ENCODE measurements at places on chromosomes 12 and 14.

GRCh38 chr12:1162081-1162760 lies 171.2 kb downstream of the ERC1 start:
- DNase-seq, result no peak

GRCh38 chr12:96886998-96887677 lies 19.9 kb upstream of the NEDD1 start:
- no peak for DNase-seq

GRCh38 chr14:57573173-57573572 lies 79.5 kb upstream of the CCDC198 start:
- no peak for DNase-seq

GRCh38 chr14:89078021-89078795 lies 253.8 kb downstream of the TTC8 start:
- no peak for DNase-seq

DNA sequence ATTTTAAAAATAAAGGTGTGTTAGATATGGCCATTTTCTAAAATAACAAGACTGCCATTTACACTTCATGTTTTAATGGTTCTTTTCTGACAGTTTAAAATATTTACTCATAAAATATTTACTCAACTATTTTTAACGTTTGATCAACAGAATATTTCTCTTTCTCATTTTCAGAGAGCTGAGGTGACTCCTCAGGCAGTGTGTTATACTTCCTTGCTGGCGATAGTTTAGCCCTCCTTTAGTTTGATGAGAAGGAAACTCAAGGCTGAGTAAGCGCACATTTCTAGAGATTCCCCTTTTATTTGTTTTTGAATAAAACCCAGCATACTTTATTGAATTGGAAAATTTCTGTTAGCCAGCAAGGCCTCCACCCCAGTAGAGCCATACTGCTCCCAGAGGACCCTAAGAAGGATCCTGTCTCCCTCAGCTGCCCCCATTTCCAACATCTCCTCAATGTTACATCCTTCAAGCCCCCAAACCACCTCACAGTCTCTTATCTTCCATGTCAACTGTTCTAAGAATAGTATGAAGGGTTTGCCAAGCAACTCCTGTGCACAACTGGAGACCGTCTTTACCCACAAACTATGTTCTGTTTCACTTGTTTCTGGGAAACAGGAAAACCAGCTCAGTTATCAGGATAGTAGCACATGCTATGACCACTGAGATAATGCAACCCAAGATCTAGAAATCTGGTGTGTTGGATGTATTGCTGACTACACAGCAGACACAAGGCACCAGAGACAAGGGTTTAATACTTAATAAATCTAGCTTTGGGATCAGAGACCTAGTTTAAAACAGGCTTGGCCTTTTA lies 129.5 kb downstream of the STXBP6 start:
- DNase-seq, result no peak

DNA sequence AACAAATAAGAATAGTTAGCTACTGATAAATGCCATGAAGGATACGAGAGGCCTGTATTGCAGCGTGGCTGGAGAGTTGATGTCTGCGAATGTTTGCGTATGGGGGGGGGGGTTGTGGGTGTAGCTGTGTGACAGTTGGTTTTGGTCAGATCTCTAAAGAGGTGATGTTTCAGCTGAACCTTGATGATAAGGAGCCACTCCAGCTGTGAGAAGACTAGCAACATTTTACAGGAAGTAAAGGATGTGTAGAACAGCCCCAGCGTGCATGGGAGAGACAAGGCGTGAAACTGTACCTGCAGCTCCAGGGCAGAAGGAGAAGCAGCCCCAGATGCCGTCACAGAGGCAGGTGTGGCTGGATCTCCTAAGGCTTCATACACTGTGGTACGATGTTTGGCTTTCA lies 416.9 kb downstream of the TMEM132D start:
- DNase-seq, result no peak

DNA sequence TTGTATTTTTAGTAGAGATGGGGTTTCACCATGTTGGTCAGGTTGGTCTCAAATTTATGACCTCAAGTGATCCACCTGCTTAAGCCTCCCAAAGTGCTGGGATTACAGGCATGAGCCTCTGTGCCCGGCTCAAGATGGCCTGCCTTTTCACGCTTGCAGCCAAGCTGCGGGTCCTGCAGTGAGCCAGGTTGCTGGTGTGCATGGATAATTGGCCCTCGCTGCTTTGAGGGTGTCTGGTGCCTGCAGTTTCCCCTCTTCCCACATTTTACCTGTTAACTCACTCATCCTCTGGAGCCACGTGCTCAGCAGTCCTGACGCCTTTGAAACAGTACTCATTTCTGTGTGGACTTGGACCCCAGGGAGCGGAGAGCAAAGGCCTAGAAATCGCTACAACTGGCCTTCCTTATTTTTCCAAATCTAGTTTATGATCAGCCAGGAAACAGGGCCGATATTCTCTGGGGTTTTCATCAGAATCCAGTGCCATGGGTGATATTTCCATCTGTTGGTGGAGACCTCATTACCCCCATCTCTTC lies 42.2 kb downstream of the TPCN1 start:
- no peak for DNase-seq

GRCh38 chr14:91270188-91270587 lies 25.7 kb upstream of the GPR68 start:
- no peak for DNase-seq

- DNase-seq, result no peak
Observed at GRCh38 chr12:128755566-128755965, 68.2 kb downstream of the SLC15A4 start.

- no peak for DNase-seq
Observed at GRCh38 chr14:73143003-73143402, 6.7 kb downstream of the PSEN1 start.

GRCh38 chr14:54866588-54866987 lies 36.0 kb downstream of the GCH1 start:
- no peak for DNase-seq

DNA sequence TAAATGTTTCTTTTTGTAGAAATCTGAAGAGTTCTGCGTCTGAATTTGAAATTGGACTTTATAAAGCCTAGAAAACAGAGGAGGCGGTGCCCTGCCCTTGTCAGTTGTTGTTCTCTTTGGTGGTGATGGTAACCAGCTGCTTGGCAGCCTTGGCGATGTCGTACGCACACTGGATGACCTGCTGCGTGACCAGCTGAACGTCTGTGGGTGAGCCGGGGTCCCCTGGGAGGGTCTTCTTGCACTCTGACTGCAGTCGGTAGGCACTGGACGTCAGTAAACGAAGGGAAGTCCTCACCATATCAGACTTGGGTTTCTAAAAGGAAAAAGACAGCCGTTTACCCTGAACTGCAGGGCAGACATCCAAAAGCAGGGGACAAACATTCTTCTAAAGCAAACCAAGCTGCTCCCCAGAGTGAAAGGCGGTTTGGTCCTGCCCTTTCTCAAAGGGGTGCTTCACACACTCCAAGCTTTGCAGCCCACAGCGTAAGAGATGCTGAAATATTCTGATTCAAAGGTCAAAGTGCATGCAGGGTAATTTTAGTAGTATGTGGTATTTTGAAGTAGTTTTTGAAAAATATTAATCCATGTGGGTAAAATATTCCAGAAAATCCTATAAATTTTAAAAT lies 32.9 kb downstream of the TCHP start:
- DNase-seq, result no peak

DNA sequence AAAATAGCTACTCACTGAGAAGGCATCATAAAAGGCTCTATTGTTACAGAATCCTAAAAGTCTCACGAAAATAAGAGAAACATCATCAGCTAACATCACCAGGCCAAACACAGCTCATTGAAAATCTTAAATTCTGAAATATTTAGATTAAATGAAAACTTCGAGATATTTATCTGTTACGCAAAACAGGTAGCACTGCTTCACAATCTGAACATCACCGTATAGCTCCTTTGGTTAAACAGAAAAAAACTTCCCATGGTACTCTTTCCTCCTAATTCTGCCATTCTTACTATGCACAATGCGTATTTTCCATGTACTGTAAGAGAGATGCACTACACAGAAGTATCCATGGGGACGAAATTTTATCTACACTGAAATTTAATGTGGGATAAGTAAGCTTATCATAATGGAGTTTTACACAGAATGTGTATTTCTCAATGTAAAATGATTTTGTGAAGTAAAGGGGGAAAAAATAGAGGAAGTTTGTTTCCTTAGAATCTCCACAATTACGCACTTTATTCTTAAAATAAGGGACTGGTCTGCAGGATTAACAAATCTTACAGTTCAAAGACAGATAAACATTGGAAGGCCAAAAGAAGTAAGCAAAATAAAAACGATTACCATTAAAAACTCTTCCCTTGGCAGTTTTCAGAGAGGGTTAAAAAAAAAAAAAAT lies 1.9 kb downstream of the SGPP1 start:
- no peak for DNase-seq

GRCh38 chr12:68352067-68352466 lies 19.9 kb upstream of the MDM1 start:
- no peak for DNase-seq

DNA sequence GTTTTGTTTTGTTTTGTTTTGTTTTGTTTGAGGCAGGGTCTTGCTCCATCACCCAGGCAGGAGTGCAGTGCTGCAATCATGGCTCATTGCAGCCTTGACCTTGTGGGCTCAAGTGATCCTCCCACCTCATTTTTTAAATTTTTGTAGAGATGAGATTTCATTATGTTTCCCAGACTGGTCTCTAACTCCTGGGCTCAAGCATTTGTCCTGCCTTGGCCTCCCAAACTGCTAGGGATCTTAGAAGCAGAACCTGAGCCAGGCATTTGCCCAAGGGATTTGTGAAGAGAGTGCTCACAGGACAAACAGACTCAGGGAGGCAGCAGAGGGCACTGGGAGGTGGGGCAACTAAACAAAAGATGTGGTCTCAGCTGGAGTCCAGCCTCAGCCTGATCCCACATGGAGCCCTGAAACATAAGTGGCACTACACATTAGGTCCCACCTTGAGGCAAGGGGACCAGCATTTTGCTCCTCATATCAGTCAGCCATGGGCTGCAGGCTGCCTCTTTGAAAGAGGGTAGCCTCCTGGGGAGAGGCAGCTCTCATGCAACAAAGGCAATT lies 86.2 kb upstream of the CMKLR1 start:
- DNase-seq, result no peak

GRCh38 chr14:27392153-27392552 lies 794.3 kb upstream of the NOVA1 start:
- no peak for DNase-seq

- no peak for DNase-seq
Observed at GRCh38 chr14:102164965-102165364, 25.3 kb downstream of the WDR20 start.

DNA sequence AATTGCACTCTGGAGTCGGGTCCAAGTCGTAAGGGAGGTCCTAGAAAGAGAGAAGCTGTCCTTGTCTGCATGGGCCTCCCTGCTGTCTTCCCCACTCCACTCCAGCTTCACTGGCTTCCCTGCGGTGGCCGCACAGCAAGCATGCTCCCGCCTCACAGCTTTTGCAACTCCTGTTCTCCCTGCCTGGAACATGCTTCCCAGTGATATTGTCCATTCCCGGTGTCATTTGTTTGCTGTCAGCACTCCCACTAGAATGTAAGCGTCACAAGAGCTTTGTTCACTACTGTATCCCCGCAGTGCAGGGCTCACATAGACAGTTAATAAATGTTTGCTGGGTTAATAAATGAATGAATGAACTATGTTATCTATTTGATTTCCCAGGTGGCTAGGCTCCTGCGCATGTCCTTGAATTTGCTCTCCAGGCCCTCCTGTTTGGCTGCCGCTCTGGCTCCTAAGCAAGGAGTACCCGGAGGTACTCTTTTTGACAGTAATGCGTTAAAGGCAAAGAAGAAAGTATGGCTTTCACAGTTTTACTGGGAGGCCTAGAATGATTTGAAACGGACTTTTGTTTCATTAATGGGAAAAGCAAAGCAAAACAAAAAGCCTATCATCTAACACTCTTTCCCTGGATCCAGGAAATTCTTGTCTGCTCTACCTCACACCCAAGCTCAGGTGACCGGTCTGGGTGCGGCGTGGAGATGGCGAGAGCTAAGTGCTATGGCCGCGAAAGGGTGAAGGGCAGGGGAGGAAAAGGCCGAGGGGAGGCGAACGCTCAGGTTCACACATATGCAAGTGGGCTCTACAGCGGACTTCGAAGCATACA lies 6.2 kb upstream of the SLC7A7 start:
- DNase-seq, result no peak

GRCh38 chr12:54126029-54126695 lies 62.6 kb downstream of the SMUG1 start:
- no peak for DNase-seq

DNA sequence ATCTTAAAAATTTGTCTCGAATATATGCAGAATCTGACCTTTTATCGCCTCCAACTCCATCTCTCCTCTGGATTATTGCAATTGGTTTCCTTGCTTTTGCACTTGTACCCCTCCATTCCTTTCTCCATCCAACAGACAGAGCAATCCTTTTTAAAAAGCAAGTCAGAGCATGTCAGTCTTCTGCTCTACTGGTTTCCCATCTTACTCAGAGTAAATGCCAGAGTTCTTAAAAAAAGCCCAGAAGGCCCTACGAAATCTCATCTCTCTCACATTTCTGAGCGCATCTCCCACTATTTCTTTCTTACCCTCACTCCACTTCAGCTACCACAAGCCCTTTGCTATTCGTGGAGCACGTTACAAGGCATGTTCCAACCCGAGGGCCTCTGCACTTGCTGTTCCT lies 236.9 kb upstream of the DDHD1 start:
- DNase-seq, result no peak

DNA sequence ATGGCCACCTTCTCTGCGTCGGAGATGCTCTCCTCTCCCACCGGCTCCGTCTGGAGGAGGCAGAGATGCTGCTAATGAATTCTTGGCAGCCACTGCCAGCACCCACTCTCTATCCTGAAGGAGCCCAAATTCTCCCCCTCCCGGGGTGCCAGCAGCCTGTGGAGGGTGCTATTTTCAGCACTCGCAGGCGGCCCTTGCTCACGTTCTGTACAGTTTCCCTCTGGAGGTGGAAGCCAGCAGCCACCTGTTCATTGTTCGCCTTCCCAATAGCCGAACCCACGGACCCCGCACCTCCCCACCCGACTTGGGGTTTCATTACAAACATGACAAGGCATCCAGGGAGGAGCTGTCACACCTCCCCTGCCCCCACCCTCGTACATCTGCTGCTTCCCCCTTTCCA lies 27.8 kb downstream of the SNRNP35 start:
- DNase-seq, result no peak

- no peak for DNase-seq
Observed at GRCh38 chr12:69196302-69197288, 42.8 kb upstream of the CPSF6 start.

DNA sequence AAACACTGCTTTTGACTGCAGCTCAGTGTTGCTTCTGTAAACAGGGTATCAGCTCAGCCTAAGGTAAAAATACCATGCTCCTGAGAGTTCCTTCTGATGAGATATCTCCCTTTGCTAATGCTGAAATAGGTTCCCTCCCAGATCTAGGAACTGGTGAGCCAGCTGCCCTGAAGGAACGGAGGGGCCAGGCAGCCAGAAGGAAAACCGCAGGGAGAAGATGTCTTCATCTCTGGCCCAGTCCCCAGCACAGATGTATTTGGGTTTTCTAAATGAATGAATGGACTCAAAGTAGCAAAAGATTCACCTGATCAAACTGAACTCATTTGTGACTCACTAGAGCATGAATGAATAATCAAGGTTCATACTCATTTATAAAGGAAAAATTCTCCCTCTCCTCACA lies 247.8 kb downstream of the MSRB3 start:
- DNase-seq, result no peak

GRCh38 chr12:74431801-74432200 lies 105.8 kb upstream of the ATXN7L3B start:
- no peak for DNase-seq
